WTC11 (cell line): ENCODE measurements at places on chromosomes 12 and 14.

- no peaks in the 10 kb centered on the region for H3K36me3 ChIP-seq
- no peak overlapping the region for H3K4me3 ChIP-seq
- H3K27me3 ChIP-seq = peaks cover 5% of the 10 kb centered on the region
- no peak overlapping the region; the same call in 1 of the 2 replicates for H3K27ac ChIP-seq
- DNase-seq = peak; percentile 33
Measured at GRCh38 chr12:56462565-56462964, 5.8 kb upstream of the SPRYD4 start.

DNA sequence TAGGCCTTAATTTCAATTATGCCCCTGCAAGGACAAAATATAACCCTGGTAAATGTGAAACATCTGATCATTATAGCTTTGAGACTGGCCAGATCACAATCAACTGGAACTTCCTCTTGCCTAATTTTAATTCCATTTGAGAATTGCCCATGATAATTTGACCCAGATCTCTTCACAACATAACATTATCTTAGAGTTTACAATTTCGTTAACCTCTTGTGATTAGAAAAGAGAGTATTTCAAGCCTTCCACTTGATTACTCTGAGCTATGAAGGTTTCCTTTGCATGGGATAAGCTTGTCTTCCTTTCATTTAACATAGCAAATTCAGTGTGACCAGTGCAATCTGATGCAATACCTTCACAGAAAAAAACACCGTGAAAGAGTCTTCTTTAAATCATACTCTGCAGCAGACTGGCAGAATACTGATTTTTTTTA is 143.6 kb downstream of the DUSP6 start:
- H3K36me3 ChIP-seq = no peaks in the 10 kb centered on the region
- H3K27ac ChIP-seq = no peak overlapping the region; the same call in 1 of the 2 replicates
- no peaks in the 10 kb centered on the region for H3K27me3 ChIP-seq
- peaks cover 28% of the 10 kb centered on the region for H3K4me1 ChIP-seq
- no peak for DNase-seq

DNA sequence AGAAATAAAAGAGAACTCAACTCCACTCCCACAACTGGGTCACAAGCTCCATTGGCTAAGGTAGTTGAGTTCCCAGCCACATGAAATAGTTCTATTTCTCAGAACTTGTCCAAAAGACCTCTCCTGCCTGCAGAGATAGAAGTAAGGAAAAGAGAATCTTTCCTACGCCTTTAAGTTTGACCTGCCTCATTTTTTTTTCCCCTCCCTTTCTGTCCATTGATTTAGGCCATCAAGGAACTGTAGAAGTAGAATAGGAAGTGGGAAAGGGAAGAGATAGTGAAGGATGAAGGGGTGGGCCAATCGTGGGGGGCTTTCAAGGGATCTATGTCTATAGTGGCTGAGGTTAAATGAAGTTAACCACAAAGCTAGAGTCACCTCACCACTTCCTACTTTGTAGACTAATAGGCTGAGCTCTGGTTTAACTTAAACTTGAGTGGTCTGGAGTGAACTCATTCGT is 13.9 kb upstream of the NUDT4 start:
- H3K4me3 ChIP-seq = no peak overlapping the region
- peaks cover 12% of the 10 kb centered on the region for H3K4me1 ChIP-seq
- no peak for DNase-seq
- no peaks in the 10 kb centered on the region for H3K27me3 ChIP-seq

- H3K4me3 ChIP-seq = peak within 1 kb of the TSS; percentile 93
- DNase-seq = peak; percentile 92
- H3K36me3 ChIP-seq = peaks cover 3% of the 10 kb centered on the region; the same call in 1 of the 2 replicates
- peaks cover 35% of the 10 kb centered on the region for H3K27me3 ChIP-seq
Measured at GRCh38 chr14:21024585-21025370, at the start of gene NDRG2. Gene NDRG2, minus strand, starts transcription at chr14:21025061. Its CDS starts 1,746 bp downstream, at chr14:21023315.

DNA sequence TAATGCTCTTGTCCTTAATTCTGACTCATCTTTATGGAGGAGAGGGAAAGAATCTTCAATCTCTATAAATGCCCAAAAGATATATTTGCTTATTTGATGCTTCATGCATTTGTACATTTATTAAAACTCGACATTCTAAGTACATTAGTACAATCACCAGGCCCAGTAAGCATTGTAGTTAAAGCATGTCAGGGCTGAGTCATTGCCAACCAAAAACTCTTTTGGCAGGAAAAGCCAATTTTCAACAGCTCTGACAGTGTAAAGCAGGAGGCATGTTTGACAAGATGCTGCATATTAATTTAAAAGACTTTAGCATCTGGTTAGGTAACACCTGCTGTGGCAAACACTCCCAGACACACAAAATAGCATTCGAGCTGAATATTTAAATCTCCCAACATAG is 290.9 kb downstream of the PPFIA2 start:
- no peak for DNase-seq
- peaks cover 11% of the 10 kb centered on the region for H3K4me1 ChIP-seq
- H3K4me3 ChIP-seq = no peak overlapping the region
- H3K27ac ChIP-seq = no peak overlapping the region
- H3K36me3 ChIP-seq = no peaks in the 10 kb centered on the region

GRCh38 chr14:71206123-71206522 is 298.9 kb downstream of the PCNX1 start:
- peaks cover 16% of the 10 kb centered on the region for H3K36me3 ChIP-seq
- no peaks in the 10 kb centered on the region; the same call in 1 of the 2 replicates for H3K27me3 ChIP-seq
- no peak for DNase-seq
- no peak overlapping the region for H3K27ac ChIP-seq
